PC-3 (cell line): ENCODE measurements at places on chromosomes 7 and 10. TPM values are rescaled to one million over a fixed set of nuclear protein-coding genes. Genes with fewer than 3 reads are reported as not detected.

SPDYE9 gene
- not detected in 2 replicates for total RNA-seq

PLCE1 gene
- 9.2 and 11.4 TPM in 2 replicates for total RNA-seq

CPED1 gene
- 1.8 and 2.2 TPM in 2 replicates for total RNA-seq

CALN1 gene
- not detected in 2 replicates for total RNA-seq

CAMK1D gene
- 1.3 and 2.1 TPM in 2 replicates for total RNA-seq

DNA sequence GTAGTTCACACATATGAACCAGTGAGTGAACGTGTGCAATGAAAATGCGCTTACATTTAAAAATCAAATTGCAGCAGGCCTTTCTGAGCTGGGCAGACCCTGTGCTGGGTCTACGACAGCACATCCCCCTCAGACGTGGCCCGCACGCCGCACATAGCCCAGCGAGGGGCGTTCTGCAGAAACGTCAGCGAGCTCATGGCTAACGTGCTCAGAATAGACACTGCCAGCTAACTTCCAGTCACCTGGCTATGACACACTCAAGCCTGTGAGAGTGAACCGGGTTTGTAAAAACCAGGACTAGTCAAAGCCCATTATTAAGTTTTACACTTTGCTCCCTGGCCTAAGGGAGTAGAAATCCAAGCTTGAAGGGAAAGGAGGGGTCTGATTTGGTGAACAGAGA is 108.1 kb upstream of the INSIG1 start:
- H3K4me3 ChIP-seq = no peak overlapping the region
- no peak overlapping the region for H3K27ac ChIP-seq
- H3K27me3 ChIP-seq = no peaks in the 10 kb centered on the region
- DNase-seq = no peak

GRCh38 chr10:67539312-67539711 is 156.7 kb downstream of the CTNNA3 start:
- H3K4me1 ChIP-seq = no peaks in the 10 kb centered on the region
- H3K27me3 ChIP-seq = peaks cover 80% of the 10 kb centered on the region
- DNase-seq = no peak
- H3K36me3 ChIP-seq = no peaks in the 10 kb centered on the region

DNA sequence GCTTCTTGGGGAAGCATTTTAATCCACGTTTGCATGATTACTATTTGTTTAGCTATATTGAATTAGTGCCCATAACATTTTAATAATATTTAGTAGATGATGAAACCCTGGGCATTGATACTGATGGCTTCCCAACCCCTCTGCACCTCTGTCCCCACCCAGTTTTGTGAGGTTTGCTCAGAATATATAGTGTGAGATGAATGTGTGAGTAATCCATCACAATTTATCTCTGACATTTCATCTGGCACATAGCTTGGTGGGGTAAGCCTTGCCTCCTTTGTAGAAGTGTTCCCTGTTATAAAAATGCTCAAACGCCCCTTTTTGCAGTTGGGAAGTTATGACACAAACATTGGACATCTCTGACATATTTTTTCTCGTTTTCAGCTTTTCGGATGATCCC is 104.2 kb downstream of the WNT2 start:
- H3K36me3 ChIP-seq = no peaks in the 10 kb centered on the region
- no peak for DNase-seq
- H3K27ac ChIP-seq = no peak overlapping the region
- H3K4me1 ChIP-seq = no peaks in the 10 kb centered on the region
- no peak overlapping the region for H3K4me3 ChIP-seq

DNA sequence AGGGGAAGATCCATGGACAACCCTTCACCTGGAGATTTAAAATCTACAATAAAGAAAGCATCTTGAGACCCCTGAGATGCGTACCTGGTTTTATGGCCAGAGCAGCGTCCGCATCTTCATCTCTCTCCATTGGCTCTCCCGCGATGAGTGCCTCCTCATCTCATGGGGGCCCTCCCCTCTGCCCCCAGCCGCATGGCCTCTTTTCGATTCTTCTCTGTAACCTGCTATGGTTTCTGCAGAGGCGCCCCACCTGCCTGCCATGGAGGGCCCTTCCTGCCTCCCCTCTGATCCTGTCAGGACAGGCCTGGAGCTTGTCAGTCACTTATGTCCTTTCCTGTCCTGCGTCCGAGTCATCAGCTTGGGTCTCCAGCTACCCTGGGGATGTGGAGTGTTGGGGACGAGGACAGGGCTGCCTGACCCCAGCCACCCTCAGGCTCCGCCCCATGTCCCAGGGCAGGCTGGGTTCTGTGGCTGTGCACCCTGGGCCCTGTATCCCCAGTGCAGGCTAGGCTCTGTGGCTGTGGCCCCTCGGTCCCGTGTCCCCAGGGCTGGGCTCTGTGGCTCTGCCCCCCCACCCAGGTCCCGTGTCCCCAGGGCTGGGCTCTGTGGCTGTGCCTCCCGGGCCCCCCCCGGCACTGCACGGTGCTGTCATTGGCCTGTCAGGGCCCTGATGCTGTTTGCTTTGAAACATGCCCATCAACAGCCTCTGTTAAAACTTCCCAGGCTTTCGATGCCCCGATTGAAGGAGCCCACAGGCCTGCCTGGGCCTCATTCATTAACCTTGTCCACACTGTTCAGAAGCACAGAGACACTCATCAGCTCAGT is 99.8 kb downstream of the WDR37 start:
- H3K27ac ChIP-seq = no peak overlapping the region
- no peak overlapping the region for H3K4me3 ChIP-seq
- no peak for DNase-seq
- no peaks in the 10 kb centered on the region for H3K4me1 ChIP-seq
- no peaks in the 10 kb centered on the region for H3K36me3 ChIP-seq

- no peaks in the 10 kb centered on the region; the same call in 1 of the 2 replicates for H3K36me3 ChIP-seq
- H3K4me3 ChIP-seq = no peak overlapping the region
- H3K27ac ChIP-seq = no peak overlapping the region
- no peaks in the 10 kb centered on the region for H3K27me3 ChIP-seq
Measured at GRCh38 chr10:21919117-21919516, 84.4 kb downstream of the DNAJC1 start.

DNA sequence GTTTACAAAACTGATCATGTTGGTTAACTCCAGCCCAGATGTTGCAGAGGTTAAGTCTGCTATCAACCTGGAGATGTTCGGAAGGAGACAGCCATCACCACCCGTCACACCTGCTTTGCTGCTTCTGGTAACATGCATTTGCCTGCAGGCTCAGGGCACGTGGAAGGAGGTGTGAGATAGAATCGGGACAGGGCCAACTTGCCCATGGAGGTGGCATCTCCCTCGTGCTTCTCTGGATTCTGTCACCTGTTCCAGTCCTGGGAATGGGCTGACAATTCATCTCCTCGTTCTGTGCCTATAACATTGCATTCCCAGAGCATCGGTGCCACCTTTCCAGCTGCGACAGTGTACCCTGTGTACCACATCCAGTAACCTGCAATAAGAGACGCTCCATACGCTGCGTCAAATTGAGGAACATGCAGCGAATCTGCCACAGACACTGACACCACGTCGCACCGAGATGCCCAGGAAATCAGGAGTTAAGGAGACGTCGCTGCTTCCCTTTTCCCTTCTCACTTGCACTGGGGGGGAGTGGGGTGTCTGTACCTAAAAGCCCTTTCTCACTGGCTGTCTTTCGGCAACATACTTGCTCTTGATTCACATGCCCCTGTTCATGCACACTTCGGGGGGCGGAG is 65.8 kb downstream of the ADARB2 start:
- H3K4me1 ChIP-seq = no peaks in the 10 kb centered on the region
- DNase-seq = no peak
- H3K27ac ChIP-seq = no peak overlapping the region
- H3K36me3 ChIP-seq = no peaks in the 10 kb centered on the region
- H3K4me3 ChIP-seq = no peak overlapping the region

- peaks cover 87% of the 10 kb centered on the region for H3K36me3 ChIP-seq
- no peak overlapping the region for H3K4me3 ChIP-seq
- no peak overlapping the region for H3K27ac ChIP-seq
- no peaks in the 10 kb centered on the region for H3K27me3 ChIP-seq
- no peak for DNase-seq
- peaks cover 71% of the 10 kb centered on the region for H3K4me1 ChIP-seq
Measured at GRCh38 chr10:80160361-80161320, 28.1 kb downstream of the PLAC9 start.

DNA sequence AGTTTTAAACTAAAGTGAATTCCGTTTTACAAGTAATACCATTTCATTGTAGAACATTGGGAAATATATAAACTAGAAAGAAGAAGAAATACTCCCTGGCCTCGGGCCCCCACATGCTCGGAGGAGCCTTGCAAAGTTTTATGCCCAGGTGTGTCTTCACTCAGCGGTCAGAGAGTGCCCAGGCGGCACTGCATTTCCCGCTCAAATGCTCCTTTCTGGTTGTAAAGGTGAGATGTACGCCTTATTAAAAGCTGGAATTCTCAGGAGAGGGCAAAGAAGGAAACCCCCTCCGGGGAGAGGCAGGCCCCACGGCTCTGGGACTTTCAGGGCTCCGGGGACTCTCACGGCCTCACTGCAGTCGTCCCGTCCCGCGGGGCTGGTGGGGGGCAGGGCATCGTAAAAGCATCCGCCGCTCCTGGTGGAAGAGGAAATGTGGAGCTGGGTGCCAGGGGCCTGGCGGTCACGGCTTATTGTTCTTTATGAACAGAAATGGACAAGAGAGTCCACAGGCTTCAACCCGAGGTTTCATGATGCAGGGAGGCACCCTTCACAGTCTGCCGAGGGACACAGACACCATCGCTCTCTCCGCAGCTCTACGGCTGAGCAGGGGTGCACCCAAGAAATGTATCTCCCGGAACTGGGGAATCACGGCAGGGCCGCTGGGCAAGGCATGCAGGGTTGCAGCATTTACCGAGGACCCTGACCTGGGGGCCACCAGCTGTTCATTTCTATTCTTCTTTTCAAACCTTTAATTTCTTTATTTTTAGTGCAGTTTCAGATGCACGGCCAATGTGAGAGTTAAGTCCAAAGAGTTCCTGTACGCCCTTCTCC is 47.7 kb upstream of the INPP5A start:
- H3K27me3 ChIP-seq = no peaks in the 10 kb centered on the region
- no peak overlapping the region for H3K27ac ChIP-seq
- no peak overlapping the region for H3K4me3 ChIP-seq
- DNase-seq = no peak

DNA sequence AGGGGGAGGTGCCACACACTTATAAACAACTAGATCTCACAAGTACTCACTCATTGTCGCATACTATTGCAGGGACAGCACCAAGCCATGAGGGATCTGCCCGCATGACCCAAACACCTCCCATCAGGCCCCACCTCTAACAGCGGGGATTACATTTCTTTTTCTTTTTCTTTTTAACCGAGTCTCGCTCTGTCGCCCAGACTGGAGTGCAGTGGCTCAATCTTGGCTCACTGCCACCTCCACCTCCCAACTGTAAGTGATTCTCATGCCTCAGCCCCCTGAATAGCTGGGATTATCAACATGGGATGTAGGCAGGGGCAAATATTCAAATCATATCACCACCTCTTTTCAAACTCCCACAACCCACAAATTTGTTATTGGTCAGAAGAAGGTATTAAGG is 76.7 kb downstream of the SKAP2 start:
- no peak overlapping the region for H3K4me3 ChIP-seq
- no peak for DNase-seq
- no peaks in the 10 kb centered on the region for H3K27me3 ChIP-seq
- H3K27ac ChIP-seq = no peak overlapping the region
- H3K36me3 ChIP-seq = no peaks in the 10 kb centered on the region

DNA sequence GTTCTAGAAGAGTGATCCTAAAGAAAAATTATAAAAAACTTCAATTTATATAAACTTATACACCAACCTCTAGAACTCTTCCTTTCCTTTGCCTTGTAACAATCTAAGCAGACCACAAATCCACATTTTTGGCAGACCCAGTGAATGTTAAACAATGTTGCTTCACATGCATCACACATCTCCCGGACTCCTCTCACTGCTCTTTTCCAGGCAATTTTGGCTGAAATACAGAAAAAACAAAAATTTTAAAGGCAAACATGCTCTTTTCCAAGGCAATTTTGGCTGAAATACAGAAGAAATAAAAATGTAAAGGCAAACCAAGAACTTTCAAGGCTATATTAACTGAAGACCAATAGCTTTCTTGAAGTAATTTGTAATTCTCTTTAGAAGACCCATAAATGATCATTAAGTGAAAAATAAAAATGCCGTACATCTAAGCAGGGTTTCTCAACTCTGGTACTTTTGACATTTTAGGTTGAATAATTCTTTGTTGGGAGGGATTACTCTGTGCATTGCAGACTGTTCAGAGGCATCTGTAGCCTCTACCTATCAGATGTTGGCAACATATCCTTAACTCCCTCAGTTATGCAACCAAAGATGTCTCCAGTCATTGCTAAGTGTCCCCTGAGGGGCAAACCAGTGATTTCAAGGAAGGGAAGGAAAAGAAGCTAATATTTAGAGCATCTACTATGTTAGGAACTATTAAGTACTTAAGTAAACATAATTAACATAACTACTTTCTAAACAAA is 64.4 kb downstream of the NRBF2 start:
- no peak for DNase-seq
- no peaks in the 10 kb centered on the region for H3K27me3 ChIP-seq
- no peaks in the 10 kb centered on the region for H3K4me1 ChIP-seq
- peaks cover 62% of the 10 kb centered on the region for H3K36me3 ChIP-seq
- no peak overlapping the region for H3K4me3 ChIP-seq

DNA sequence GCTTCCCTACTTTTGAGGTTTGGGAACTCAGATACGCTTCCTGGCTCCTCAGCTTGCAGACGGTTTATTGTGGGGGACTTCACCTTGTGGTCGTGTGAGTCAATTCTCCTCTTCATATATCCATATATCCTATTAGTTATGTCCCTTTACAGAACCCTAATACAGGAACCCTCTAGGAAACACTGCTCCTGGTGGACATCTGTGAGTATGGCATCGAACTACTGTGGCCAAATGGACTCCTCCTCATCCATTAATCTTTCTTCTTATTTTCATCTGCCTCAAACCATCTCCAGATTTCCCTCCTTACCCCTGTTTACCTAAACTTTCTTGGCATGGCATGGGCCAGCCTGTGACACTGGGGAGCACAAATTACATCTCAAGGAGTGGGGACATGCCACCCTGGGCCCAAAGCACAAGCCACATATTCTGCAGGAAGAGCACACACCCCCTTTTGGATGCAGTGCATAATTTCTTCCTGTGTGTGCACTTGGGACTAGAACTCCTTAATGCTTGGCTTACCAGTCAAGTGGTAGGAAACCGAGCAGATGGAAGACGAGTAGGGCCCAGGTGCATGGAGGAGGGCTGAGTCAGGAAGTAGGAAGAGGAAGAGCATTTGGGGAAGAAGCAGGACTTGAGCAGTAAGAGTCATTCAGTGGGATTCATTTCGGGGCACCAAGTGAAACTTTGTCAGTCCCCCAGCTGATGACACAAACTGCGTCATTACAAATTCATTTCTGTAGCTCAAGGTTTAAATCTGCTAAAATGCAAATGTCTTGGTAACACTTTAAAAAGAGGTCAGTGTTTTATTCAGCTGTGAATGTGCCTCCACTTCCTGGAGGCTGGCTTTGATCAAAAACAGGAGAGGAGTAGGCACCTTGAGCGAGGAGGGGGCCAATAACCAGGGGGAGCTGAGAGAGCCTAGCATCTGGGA is 80.8 kb upstream of the PLXNA4 start:
- peak; percentile 32 for DNase-seq
- H3K4me3 ChIP-seq = no peak overlapping the region
- H3K36me3 ChIP-seq = no peaks in the 10 kb centered on the region
- no peaks in the 10 kb centered on the region for H3K4me1 ChIP-seq
- H3K27ac ChIP-seq = no peak overlapping the region
